ENCODE measurements at places on chromosomes 11 and 22.
A peak's percentile ranks its signal among the peaks of the same experiment; 100 is the strongest.

GRCh38 chr11:110251836-110252235, 44.6 kb downstream of the RDX start:
- no peak for DNase-seq

GRCh38 chr11:2758751-2759150, 59.0 kb upstream of the KCNQ1OT1 start:
- DNase-seq = no peak

- DNase-seq = no peak
These were observed 13.7 kb downstream of the SULT4A1 start for GRCh38 chr22:43848366-43849171.

DNA sequence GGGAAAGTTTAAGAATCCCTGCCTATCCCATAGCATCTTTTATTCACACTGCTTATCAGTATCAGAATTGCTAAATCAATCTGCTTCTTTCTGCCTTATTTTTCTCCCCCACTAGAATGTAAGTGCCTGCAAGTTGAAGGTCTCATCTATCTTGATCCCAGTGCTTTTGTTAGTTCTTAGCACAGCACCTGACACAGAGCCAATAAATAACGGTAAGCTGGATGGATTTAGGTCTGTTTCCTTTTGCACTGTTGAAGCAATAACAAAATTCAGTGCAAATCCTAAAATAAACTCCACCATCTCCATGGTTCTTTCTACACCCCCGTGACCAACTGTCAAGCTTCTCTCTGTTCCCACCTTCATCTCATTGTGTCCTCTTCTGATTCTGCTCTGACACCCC, 36.7 kb upstream of the CD44 start:
- no peak for DNase-seq

DNA sequence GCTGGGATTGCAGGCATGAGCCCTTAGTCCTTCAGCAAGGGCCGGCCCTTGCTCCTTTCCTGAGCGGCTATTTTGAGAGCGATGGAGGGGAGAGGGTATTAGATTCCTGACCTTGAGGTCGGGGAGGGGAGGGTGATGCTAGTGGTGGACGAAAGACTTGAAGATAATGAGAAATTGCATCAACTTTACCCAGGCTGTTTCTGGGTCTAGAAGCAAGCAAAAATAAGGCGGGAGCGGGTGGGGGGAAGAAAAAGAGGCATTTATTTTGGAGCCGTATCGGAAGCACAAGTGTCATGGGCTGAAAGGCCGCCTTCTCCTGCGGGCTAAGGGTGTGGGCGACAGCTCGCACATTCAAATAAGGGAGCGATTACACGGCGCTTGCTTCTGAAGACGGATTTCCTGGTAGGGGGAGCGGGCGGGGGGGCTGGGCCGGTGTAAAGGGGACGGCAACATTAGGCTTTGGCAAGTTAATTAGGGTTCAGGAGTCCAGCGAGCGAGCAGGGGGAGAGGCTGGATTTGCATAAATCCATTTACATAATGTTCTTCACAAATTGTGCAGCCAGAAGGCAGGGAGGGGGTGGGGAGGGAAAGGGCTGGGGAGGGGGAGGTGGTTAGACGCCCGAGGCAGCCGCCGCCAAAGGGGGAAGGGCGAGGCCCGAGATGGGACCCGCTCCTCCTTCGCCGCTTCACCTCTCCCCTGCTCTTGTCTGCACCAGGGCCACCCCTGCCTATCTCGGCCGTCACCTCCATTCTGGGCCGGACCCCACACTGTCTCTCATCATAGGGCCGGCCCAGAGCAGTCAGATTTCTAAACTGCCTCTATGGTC, 245.9 kb downstream of the MIAT start:
- DNase-seq = no peak

GRCh38 chr22:28442711-28443525, 236.7 kb downstream of the TTC28 start:
- DNase-seq = peak; percentile 5

All from CD4-positive, alpha-beta T cell treated with Interleukin-6 at 100 ng/mL for 8 hours (primary cell).